ENCODE measurements at places on chromosomes 11 and 22.
A peak's percentile ranks its signal among the peaks of the same experiment; 100 is the strongest.

- no peak for DNase-seq
Observed at GRCh38 chr22:24164940-24165339, 16.3 kb upstream of the SUSD2 start.

DNA sequence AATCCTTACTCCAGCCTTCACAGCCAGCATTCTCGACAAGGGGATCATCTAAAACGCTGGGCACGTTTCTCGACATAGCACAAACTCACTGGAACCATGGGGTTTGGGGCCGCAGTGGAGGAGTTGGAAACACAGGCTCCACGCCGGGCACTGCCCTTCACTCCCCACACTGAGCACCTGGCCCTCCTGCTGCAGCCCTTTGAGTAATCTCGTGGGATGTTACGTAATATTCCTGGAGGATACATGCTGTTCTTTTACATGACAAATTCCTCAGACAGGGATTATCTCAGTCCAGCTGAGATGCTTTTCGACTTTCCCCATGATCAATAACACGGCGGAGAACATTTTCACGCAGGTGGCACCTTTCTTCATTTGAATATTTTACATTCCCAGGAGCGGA, 408.0 kb downstream of the SHANK2 start:
- no peak for DNase-seq

DNA sequence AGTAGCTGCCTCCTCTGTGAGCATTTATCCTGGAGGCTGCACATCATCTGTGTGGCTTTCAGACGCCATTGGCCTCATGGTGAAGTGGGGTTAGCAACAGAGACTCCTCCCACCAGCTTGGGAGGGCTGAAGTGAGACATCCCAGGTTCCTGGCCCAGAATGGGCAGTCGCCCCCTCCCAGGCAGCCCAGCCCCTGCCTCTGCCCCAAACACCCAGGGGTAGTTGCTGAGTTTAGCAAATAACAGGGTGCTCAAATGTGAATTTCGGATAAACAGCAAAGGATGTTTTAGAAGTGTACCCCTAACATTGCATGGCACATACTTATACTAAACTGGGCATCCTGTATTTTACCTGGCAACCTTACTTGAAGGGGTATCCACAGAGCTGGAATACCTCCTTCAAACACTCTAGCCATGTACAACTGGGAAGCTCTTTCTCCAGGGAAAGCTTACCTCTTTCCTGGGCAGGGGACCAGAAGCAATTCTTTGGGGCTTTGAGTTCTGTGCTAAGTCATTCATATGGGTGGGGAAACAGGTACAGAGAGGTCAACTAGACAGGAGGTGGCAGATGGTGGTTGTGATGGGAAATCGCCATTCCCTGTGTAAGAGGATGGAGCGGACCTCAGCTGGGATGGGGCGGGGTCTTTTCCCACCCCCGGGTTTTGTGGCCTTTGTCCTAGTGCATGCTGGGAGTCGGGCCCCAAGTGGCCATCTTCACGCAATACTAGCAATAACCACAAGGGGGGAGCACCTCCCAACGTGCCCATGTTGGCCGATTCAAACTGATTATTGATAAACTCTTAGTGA, 19.3 kb downstream of the MTFP1 start:
- DNase-seq: peak; percentile 82

GRCh38 chr11:10680956-10681487, 12.5 kb downstream of the IRAG1 start:
- no peak for DNase-seq

DNA sequence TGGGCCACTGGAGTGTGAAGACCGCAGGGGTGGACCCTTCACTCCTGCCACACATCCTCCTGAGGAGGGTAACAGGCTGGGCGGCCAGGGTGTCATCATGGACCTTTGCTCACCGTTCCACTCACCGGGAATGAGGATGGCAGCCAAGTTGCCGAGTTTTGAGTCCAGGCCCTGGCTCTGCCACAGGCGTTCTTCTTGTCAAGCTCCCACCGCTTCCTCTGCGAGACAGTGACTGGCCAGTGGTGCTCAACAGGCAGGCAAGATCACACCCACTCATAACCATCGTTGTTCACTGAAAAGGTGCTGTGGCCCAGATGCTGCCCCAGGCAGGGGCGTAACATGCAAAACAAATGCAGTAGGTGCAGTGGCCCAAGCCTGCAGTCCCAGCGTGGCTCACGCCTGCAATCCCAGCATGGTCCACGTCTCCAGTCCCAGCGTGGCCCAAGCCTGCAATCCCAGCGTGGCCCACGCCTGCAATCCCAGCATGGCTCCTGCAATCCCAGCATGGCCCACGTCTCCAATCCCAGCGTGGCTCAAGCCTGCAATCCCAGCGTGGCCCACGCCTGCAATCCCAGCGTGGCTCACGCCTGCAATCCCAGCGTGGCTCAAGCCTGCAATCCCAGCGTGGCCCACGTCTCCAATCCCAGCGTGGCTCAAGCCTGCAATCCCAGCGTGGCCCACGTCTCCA, 5.0 kb upstream of the PANX2 start:
- no peak for DNase-seq

GRCh38 chr22:39243439-39244135, 1.2 kb downstream of the PDGFB start:
- DNase-seq: no peak

GRCh38 chr11:70883973-70884623, 368.3 kb downstream of the SHANK2 start:
- no peak for DNase-seq

GRCh38 chr22:31282748-31283468, 9.4 kb downstream of the PIK3IP1 start:
- no peak for DNase-seq

GRCh38 chr11:47248304-47248663, 330 bp downstream of the ACP2 start:
- no peak for DNase-seq

GRCh38 chr11:31325160-31325559, 44.4 kb downstream of the DCDC1 start:
- no peak for DNase-seq

- DNase-seq: no peak
Observed at GRCh38 chr22:28016781-28017557, 97.9 kb upstream of the PITPNB start.

DNA sequence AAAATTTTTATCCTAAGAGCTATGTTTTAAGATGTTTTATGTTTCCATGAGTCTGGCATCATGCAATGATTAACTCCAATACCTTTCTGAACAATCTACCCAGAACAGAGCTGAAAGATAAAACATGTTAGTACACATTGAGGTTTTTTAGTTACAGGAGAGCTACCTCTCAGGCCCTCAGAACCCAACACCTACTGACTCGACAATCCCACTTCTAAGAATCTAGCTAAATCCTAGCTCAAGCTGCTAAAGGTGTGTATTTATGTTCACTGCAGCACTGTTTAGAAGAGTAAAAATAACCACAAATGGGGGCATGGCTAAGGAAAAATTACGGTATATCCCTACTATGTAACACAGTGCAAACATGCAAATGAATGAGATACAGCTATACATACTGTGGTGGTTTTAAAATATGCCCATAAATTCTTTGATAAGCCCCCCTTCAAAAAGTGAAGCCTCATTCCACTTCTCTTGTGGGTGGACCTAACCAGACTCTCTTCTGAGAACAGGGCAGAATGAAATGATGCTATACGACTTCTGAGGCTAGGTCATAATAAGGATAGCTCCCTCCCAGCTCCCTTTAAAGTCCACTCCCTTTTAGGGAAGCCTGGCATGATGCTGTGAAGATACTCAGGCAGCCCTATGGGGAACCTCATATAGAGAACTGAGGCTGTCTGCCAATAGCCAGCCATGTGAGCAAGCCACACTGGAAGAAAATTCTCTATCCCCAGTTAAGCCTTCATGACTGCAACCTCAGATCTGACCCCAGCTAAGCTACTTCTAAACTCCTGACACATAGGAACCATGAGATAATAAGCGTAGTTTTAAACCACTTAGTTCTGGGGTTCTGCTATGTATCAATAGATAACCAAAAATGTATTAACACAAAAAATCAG, 29.5 kb downstream of the TMEM123 start:
- no peak for DNase-seq

- no peak for DNase-seq
Observed at GRCh38 chr11:126101251-126101929, 38.7 kb upstream of the CDON start.
